T-helper 22 cell (primary cell): ENCODE measurements at places on chromosomes 3 and 15.

GRCh38 chr15:82531496-82532382 lies 8.5 kb downstream of the RPS17 start:
- DNase-seq: no peak

- DNase-seq: no peak
Measured at GRCh38 chr3:112437146-112438022, 61.9 kb downstream of the BTLA start.

GRCh38 chr15:42100021-42100800 lies 5.8 kb upstream of the PLA2G4D start:
- DNase-seq: no peak

GRCh38 chr3:146466604-146467003 lies 2.8 kb downstream of the PLSCR2 start:
- no peak for DNase-seq

DNA sequence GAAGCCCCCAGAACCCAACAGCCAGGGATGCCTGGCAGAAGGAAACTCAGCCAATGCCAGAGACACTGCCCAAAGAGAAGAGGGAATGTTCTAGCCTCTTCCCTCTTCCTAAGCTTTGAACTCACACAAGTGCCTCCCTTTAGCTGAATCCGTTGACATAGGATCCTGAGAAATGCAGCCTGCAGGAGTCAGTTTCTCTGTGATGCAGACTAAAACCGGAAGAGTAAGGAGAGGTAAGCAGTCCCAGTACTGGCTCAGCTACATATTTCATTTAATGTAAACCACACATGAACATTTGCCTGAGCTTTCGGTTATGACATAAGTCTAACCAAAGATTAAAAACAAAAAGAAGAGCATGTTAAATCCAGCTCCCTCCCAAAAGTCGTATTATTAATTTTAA lies 768.7 kb downstream of the TBL1XR1 start:
- DNase-seq: no peak

DNA sequence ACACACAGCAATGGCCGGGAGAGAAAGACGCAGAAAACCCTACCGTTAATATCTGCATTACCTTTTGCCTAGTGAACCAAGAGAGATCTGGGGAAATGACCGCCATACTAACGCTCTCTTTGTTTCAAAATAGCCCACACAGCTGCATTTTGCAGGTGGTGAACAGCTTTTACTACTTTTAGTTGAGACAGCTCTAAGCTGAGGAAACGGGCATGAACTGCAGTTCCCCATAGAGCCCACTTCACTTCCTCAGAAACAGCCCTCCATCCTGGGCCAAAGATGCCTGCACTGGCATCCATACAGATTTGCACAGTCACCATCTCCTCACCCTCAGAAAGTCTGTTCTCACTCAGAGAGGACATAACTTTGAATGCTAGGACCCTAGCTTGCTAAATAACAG lies 45.0 kb downstream of the ZNF860 start:
- no peak for DNase-seq

GRCh38 chr3:15646851-15647511 lies 45.4 kb downstream of the BTD start:
- no peak for DNase-seq

DNA sequence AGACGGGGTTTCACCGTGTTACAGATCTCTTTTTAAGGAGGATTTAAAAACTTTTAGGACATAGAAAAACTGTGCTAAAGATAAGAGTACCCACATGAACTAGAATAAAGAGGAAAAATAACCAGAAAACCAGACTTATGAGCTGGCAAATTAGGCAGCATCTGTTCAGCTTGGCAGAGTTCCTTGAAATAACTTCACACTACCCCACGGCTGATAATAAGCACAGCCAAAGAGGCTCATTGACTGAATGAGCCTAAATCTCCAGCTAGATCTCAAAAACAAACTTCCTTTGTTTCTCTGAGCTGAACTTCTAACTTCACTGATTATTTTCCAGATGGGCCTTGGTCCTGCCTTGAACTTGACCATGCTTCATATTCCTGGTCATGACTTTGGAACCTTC lies 26.7 kb upstream of the PIK3R4 start:
- no peak for DNase-seq

- DNase-seq: peak; percentile 50
Measured at GRCh38 chr3:48548729-48549705, 7.6 kb downstream of the PFKFB4 start.
